Activated naive CD4-positive, alpha-beta T cell treated with anti-CD3 and anti-CD28 coated beads, Interleukin-2, amount 50 U/mL, for 16 hours (primary cell): ENCODE measurements at places on chromosomes 5 and 9.

- DNase-seq: no peak
These were observed 324.5 kb downstream of the ARRDC3 start for GRCh38 chr5:91058575-91058974.

GRCh38 chr5:38112938-38113337 is 145.4 kb upstream of the EGFLAM start:
- DNase-seq: no peak

DNA sequence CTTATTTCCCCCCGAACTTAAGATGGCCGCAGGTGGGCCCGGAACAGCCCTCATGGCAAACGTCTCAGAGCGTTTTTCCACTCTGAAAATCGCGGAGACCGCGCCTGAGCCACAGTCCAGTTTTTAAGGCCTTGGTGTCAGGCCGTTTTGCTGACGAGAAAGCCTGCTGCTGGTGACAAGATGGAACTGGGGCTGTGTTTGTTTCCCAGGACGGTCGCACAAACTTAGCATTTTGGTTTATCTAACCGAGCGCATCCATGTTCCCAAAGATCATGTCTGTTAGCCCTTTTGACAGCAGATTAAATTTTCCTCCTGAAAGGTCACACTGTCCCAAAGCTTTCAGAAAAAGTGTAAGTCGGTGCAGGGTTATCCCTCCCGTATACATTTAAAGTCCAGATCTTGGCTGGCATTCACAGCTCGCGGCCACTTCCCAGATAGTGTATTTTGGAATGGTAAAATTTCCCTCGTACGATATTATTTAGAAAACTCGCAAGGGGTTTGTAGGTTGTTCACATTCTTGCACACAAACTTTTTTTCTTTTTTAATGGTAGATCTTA is 812 bp downstream of the SREK1 start:
- DNase-seq: no peak

GRCh38 chr9:115766370-115766955 is 387.1 kb upstream of the PAPPA start:
- no peak for DNase-seq

GRCh38 chr5:153222936-153223335 is 267.5 kb upstream of the GRIA1 start:
- DNase-seq: no peak

- no peak for DNase-seq
These were observed 326.6 kb downstream of the ARL15 start for GRCh38 chr5:53983568-53984460.

DNA sequence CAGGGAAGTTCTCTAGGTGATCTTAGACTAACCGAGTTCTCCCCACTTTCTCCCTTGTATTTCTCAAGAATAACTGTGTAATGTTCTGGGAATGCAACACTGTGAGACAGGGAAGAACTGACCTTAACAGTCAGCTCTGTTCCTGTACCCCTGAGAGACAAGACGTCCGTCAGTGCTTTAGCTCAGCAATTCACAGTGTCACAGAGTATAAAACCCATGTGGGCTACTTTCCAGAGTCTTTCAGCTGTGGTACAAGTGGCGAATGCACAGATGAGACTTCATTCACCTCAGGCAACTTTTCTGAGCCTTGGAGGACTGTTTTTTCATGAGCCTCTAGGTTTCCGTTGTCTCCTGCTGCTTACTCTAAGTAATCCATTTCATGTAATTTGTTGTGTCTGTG is 458.8 kb downstream of the SPATA31D1 start:
- no peak for DNase-seq

- no peak for DNase-seq
These were observed at the start of gene PCDHB9 for GRCh38 chr5:141186897-141187512. Gene PCDHB9 (plus strand): TSS chr5:141187161. CDS start chr5:141187319, 158 bp downstream.

DNA sequence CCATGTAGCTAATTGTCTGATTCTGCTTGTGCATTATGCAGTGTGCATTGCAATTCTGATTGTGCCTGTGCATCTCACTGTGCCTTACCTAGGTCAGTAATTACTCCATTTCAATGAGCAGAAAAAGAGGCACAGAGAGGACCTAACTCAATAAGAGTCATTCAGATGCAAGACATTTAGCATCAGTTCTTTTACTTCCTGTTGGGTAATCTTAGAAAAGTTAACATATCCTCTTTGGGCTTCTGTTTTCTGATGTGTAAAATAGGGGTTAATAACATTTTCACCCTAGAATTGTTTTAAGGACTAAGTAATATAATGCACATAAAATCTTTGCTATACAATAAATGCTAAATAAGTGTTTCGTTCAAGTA is 7.0 kb upstream of the DCTN4 start:
- DNase-seq: no peak

- DNase-seq: no peak
These were observed 24.6 kb upstream of the PTGER4 start for GRCh38 chr5:40655138-40655537.

- no peak for DNase-seq
These were observed 51.9 kb upstream of the IL7R start for GRCh38 chr5:35804841-35805240.

DNA sequence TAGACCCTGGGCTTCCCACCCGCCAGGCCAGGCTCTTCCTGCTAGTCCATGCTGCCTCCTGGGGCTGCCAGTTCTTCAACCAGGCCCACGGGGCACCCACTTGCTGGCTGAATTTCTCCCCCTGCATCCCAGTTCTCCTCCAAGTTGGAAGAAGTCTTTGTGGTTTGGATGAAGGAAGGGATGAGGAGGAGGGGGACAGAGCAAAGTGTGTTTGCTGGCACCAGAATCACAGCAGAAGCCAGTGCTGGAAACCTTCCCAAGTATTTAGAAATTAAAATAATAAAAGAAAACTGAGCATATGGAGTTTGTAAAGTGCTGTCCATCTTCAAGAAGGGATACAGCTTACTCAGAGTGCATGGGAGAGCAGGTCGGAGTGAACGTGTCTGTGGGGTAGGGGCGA is 19.4 kb upstream of the UNC5A start:
- no peak for DNase-seq

GRCh38 chr5:133882846-133883245 is 85.6 kb downstream of the C5orf15 start:
- DNase-seq: no peak

- no peak for DNase-seq
These were observed 1325.0 kb upstream of the DMAC1 start for GRCh38 chr9:9124616-9125015.

GRCh38 chr5:179727106-179727505 is 5.5 kb upstream of the MAML1 start:
- DNase-seq: no peak

GRCh38 chr9:76873056-76873792 is 32.7 kb downstream of the PRUNE2 start:
- DNase-seq: no peak
